Kidney tubule cell (primary cell): ENCODE measurements at places on chromosomes 4 and X.

DNA sequence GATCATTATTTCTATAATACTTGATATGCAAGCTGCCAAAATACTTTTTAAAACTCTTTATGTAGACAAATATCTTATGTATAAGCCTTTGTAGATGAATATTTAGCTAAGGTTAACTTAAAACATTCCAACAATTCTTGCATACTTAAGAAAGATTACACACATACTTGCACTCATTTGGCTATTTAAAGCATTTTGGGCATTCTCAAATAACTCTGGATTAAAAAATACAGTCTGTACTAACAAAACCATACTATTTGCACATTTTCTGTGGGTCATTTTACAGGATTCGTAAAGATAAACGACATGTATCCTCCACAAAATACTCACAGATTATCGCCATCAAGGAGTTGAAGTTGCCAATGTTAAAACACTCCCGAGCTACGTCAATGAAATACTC, 26.5 kb downstream of the RASGEF1B start:
- no peak for DNase-seq

DNA sequence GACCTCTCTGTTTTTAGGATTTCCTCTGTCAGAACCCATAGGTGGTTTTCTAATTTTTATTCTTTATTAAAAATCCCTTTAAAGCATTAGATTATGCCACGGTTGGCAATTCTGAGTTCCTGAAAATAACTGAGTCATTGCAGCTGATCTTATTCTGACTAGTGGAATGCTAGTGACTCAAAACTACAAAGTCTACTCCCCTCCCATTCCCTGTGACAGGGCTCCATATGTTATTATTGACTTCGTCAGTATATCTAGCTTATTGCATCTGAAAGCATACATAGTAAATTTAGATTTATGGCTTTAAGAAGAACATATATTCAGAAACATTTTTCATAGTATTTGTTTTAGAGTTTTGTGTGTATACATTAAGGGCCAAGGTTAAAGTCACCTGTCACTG, 38.5 kb downstream of the HERC3 start:
- peak; percentile 63 for DNase-seq

- DNase-seq = no peak
Measured at GRCh38 chr4:8761824-8762205, 109.8 kb downstream of the HMX1 start.

DNA sequence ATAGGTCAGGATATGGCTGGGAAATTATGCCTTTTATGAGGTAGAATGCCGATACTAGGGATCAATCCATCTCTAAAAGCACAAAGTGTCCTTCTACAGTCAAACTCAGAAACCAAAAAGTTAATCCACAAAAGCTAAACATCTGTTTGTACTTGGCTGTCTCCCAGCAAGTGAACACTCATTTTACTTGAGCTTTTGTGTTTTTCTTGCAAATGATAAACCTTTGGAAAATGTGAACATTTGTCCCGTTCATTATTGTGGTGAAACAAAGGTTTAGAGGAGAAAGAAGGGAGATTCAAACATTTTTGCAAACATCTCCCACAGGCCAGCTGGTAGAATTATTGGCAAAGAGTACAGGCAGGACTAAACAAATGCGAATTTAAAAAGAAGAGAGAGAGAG, 300.6 kb upstream of the SPANXN1 start:
- no peak for DNase-seq

DNA sequence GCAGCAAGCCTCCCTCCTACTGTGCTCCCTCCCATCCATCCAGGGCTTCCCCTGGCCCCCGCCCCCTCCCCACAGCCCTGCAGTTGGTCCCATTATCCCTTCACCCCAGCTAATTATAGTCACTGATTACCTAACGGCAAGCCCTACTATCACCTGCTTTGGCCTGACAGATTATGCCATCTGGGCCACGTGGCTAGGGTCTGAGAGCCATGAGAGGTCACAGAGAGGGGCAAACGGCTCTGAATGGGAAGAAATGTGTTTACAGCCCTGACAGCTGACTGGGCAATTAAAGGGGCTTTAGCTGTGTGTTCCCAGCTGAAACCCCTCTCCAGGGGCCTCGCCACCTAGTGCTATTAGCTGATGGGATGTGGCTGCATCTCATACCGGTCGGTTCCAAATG, 134.4 kb upstream of the CPEB2 start:
- no peak for DNase-seq

DNA sequence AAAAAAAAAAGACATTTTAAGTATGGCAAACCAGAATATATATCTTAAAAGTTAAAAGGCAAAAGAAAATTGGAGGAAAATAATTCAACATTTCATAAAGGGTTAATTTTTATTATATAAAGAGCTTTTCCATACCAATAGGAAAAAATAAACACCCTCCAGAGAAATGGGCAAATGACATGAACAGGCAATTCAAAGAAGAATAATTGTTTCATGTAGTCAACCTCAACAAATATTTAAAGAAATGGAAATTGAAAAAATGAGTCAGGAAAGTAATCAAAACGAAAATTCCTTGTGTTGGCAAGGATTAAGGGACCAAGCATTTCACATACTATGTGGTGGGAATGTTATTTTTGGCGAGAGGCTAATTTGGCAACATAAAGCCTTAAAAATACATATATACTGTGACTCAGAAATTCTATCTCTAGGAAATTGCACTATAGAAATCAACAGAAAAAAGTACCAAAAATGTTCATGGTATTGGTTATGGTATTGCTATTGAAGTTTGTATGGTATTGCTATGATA, 87.6 kb downstream of the HAUS3 start:
- DNase-seq = no peak

DNA sequence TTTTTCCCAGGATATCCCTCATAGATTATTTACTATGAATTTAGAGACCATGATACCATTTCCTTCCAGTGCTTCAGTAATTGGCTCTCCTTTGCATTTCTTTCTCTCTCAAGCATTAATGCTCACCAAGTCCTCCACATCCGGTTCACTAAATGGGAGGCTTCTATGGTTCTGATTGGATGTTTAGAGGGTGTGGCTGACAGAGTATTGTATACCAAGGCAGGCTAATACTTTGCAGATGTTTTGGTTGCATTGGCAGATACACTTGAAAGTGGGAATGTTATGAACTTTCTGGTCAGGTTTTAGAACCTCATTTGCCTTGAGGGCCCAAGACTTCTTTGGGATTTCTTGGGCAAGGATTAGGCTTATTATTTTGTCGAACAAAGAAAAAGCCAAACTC, 24.2 kb downstream of the CBLL2 start:
- DNase-seq = no peak

DNA sequence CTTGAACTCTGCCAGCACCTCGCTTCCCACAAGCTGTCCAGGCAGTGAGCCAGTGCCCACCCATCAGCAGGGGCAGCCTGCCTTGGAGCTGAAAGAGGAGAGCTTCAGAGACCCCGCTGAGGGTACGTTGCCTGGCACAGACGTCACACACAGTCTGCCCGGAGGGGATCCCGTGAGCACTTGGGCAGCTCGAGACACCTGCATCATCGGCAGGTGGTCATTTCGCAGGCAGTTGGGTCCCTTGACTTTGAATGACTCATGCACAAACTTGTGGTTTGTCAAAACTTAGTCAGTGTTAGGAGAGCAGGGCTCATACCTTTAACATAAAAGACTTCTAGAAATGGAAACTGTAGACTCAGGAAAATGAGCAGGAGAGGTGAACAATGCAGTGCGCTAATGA, 9.9 kb downstream of the TACC3 start:
- DNase-seq = peak; percentile 90

DNA sequence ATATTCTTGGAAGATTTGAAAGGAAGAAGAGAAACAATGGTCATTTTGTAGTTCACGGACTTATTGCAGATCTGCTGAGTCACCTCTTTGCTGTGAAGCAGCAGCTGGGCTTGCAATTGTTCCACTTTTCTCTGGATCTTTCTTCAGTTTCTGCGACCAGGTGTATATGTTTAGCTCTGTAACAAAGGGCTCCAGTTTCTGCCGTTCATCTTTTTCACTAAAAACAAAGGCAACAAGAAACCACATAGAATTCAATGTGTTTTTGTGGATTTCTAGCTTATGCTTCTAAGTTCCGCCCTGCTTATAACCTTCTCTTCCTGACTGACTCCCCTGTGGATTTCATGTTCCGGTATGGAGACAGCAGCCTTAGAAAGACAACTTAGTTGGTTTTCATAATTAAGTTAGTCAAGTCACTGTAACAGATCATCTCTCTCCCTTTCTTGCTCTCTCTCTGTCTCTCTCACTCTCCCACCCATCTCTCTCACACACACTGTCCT, 121.6 kb upstream of the EPHA5 start:
- no peak for DNase-seq

DNA sequence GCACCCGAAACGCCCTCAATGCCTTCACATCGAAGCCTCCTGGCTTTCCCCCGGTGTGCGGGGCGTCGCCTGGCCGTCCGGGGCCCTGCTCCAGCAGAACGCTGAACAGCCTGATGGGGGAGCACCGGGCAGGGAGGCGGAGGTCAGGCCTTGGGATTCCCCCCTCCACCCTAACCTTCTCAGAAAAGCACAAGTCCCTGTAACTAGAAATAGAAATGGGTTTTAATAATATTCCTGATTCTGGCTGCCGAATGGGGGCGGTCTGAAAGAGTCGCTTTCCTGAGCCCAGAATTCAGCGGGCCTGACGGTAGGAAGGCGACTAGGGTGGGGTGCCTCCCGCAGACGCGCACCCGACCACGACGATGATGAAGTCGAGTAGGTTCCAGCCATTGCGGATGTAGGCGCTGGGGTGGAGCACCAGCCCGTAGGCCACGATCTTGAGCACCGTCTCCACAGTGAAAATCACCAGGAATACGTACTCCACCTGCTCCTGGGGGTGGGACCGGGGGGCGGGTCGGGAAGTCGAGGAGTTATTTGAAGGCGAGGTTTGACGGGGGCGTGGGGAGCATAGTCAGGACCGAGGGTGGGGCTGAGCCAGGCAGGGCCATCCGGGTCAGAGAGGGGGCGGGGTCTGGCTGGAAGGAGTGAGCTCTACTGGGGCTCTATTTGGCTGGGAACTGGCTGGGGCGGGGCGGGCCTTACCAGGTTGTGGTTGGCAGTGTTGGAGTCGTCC, 2.5 kb downstream of the CACNA1F start:
- DNase-seq = peak; percentile 22

GRCh38 chrX:46737462-46737861, 21.5 kb downstream of the SLC9A7 start:
- DNase-seq = no peak

GRCh38 chrX:71955530-71956120, 45.0 kb downstream of the NHSL2 start:
- DNase-seq = no peak

GRCh38 chrX:17788439-17788838, 51.1 kb downstream of the SCML1 start:
- peak; percentile 53 for DNase-seq

- DNase-seq = no peak
Measured at GRCh38 chr4:145524552-145524951, 42.9 kb downstream of the SMAD1 start.

DNA sequence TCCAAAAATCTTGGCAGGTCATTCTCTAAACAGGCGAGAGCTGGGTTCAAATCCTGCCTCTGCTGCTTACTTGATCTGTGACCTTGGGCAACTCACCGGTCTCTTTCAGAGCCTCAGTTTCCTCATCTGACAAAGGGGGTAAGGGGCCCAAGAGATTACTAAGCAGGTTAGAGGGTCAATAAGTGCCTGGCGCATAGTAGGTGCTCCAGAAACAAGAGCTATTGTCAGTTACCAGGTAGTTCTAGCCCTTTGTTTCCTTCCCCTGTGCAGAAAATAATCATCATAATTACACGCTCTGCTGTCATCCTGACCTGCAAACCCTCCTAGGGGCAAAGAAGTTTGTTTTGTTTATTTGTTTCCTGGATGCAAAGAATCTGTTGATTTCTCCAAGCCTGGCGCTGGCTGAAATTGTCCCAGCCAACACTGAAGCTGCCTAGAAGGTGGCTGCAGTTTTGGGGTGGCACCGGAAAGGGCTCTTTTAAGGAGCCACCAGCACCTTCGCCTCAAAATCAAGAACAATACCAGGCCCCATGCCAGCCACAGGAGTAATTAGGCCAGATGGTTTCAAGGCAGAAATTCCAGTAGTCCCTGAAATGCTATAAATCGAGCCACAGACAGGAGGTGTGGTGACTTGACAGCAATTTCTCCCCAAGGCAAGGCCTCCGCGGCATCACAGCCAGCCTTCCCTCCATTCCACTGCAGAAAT, 10.2 kb upstream of the KIAA0232 start:
- DNase-seq = peak; percentile 25

GRCh38 chr4:40149960-40150385, 46.9 kb upstream of the RHOH start:
- DNase-seq = peak; percentile 77

DNA sequence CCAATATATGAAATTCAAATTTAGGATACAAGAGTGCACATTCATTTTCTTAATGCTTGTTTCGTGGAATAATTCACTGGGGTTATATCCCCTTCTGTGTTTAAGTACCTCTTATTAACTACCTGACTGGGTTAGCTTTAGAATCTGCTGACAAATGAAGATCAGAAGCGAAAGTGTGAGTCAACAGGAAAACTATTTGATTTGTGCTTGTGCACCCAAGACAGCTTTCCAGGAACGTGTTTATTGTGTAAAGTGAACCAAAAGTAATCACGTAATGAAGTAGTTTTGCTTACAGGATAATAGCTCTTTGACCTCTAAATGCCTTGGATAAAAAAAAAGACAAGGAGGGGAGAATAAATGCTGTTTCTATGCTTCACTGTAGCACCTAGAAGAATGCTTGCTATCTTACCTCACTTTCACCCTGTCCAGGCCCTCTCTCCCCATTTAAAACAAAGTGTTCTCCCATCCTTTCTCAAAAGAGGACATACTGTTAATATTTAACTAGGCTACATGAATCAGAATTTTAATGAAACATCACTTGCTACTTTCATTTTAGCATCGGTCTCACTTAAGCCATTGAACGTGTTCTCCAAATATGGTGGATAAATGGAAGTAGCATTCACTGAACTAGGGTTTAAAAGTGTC, 141.9 kb downstream of the THOC2 start:
- peak; percentile 77 for DNase-seq

DNA sequence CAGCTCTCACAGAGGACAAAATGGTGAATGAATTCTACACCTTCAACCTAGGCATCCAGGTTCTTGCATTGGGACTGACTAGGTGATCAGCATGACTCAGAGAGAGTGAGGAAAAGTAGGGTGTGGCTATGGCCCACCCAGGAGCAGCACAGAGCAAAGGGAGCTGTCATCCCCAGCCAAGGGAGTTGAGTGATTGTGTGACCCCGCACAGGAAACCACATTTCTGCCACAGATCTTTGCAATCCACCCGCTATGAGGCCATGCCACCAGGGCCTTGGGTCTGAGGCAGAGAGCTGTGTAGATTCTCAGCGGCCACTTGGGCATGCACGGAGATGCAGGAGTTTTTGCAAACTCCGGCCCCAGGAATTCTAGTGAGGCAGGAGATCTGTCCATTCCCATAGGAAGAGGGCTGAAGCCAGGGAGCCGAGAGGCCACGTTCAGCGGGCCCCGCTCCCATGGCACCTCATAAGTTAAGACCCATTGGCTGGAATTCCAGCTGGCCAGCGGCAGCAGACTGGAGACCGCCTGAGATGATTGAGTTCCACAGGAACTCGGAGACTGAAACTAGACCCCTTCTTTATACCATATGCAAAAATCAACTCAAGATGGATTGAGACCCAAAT, 75.9 kb downstream of the NAA11 start:
- DNase-seq = peak; percentile 17

GRCh38 chr4:29131304-29131703, 1588.9 kb upstream of the PCDH7 start:
- DNase-seq = no peak

- DNase-seq = peak; percentile 68
Measured at GRCh38 chrX:139204898-139205667, 325.5 kb upstream of the F9 start.

- no peak for DNase-seq
Measured at GRCh38 chrX:77953708-77954107, 15.7 kb downstream of the PGAM4 start.
